Endothelial cell (in vitro differentiated cells): ENCODE measurements at places on chromosomes 11 and 22.
A peak's percentile ranks its signal among the peaks of the same experiment; 100 is the strongest.

GRCh38 chr22:50146439-50147238 is 23.9 kb upstream of the PANX2 start:
- H3K36me3 ChIP-seq = no peaks in the 10 kb centered on the region
- H3K27me3 ChIP-seq = peaks cover 3% of the 10 kb centered on the region
- H3K4me1 ChIP-seq = peaks cover 2% of the 10 kb centered on the region
- no peak overlapping the region for H3K4me3 ChIP-seq

- no peak overlapping the region for H3K4me3 ChIP-seq
- H3K27ac ChIP-seq = no peak overlapping the region
- no peaks in the 10 kb centered on the region for H3K36me3 ChIP-seq
- H3K4me1 ChIP-seq = no peaks in the 10 kb centered on the region
Observed at GRCh38 chr11:24070435-24070834, 426.4 kb upstream of the LUZP2 start.

- no peaks in the 10 kb centered on the region for H3K36me3 ChIP-seq
- H3K4me1 ChIP-seq = no peaks in the 10 kb centered on the region
- no peak overlapping the region for H3K27ac ChIP-seq
- H3K4me3 ChIP-seq = no peak overlapping the region
- no peaks in the 10 kb centered on the region for H3K27me3 ChIP-seq
Observed at GRCh38 chr22:28984482-28985158, 77.0 kb downstream of the C22orf31 start.

- no peaks in the 10 kb centered on the region for H3K36me3 ChIP-seq
- no peaks in the 10 kb centered on the region for H3K27me3 ChIP-seq
- no peak overlapping the region for H3K4me3 ChIP-seq
- DNase-seq = no peak
- no peak overlapping the region for H3K27ac ChIP-seq
- peaks cover 5% of the 10 kb centered on the region for H3K4me1 ChIP-seq
Observed at GRCh38 chr11:9081153-9081552, 10.2 kb downstream of the SCUBE2 start.

- H3K27me3 ChIP-seq = no peaks in the 10 kb centered on the region
- DNase-seq = no peak
- no peaks in the 10 kb centered on the region for H3K4me1 ChIP-seq
- H3K36me3 ChIP-seq = no peaks in the 10 kb centered on the region
- H3K4me3 ChIP-seq = no peak overlapping the region
Observed at GRCh38 chr11:80523057-80523456, 1082.2 kb upstream of the TENM4 start.

- DNase-seq = no peak
- no peak overlapping the region for H3K4me3 ChIP-seq
- H3K27ac ChIP-seq = peak overlapping the region; percentile 5
- peaks cover 2% of the 10 kb centered on the region for H3K27me3 ChIP-seq
- H3K4me1 ChIP-seq = no peaks in the 10 kb centered on the region
Observed at GRCh38 chr22:47113853-47114415, 351.5 kb downstream of the TBC1D22A start.

DNA sequence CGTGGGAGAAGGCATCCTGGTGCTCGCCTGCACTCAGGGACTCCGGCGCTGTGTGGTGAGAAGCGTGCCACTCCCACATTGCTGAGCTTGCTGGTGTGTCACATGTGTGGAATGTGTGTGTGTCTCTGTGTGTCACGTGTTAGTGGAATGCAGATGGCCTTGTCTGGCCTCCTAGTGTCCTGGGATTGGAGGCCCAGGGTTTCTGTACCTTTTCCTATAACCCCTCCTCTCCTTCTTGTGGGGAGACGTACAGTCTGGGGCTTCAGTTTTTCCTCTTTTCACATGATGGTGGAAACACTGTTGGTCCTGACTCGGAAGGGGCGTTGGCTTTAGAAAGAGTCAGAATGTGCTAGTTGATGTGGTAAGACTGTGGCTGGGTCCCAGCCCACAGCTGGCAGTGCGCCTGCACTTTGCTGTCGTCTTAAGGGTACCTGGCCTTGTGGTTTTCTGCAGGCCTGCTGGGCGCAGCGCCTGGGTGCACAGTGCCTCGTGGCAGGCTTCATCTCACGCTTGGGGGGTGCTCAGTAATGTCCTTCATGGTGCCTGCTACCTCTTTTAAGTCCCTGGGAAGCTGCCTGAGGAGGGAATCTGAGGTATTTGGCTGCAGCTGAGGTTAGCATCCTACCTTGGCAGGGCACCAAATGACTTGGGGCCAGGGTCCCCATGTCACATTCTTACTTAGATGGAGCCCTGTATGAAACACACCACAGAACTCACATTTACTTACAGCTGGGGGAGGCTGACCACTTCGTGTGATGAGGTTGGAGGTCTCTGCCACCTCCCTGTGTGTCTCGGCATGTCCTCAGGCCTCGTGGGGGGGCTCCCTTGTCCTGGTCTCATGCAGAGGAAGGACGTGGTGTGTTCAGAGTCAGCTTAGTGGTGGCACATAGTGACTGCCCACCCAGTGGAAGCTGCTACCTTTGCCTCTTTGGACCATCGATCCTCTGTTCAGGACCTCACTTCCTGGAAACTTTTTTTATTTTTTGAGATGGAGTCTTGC is 61.9 kb downstream of the MED15 start:
- peaks cover 37% of the 10 kb centered on the region for H3K36me3 ChIP-seq
- peaks cover 4% of the 10 kb centered on the region for H3K27me3 ChIP-seq
- no peak for DNase-seq
- H3K27ac ChIP-seq = no peak overlapping the region
- no peak overlapping the region for H3K4me3 ChIP-seq

DNA sequence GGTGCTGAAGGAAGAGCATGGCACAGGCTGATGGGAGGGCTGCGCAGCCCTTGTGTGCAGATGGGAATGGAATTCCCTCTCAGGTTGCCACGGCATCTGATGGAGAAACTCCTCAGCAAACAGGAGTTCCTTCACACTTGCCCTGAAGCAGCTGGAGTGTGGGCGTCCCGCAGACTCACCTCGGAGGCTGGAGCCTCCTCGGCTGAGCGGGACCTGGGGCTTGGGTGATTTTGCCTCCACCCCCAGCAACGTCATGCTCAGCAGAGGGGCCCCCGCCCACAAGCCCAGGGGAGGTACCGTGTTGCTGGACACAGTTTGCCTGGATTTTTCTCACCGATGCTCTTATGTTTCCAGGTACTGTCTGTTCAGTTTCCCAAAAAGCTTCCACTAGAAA is 63.4 kb downstream of the MYO7A start:
- H3K27ac ChIP-seq = no peak overlapping the region
- H3K4me3 ChIP-seq = no peak overlapping the region
- no peaks in the 10 kb centered on the region for H3K4me1 ChIP-seq
- peaks cover 4% of the 10 kb centered on the region for H3K27me3 ChIP-seq
- DNase-seq = no peak
- H3K36me3 ChIP-seq = no peaks in the 10 kb centered on the region

DNA sequence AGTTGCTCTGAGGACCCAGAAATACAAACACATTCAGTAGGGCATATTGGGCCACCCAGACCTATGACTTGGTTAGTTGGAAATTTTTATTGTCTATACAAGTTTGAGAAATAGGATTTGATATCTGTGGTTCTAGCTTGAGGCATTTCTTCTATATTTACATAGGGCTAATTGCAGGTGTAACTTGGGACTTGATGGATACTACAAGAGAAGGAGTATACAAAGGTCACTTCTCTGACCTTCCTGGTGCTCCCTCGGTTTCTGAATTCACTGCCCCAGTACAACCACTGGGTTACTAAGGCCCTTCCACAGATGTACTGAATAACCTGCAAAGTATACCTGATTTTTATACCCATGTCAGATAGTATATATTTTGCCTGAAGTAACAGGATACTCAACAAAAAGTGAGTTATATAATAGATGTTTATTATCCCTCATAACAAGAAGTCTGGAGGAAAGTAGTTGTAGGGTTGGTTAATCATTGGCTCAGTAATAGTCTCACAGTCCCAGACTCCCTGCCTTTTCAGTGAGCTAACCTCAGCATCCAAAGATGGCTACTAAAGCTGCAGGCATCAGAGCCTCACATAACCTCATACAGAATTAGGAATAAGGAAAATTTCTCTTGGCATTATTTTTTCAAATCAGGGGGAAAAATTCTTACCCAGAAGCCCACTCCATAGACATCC is 8.8 kb upstream of the PGR start:
- no peak overlapping the region for H3K4me3 ChIP-seq
- H3K27ac ChIP-seq = no peak overlapping the region
- no peaks in the 10 kb centered on the region for H3K36me3 ChIP-seq

GRCh38 chr11:82732348-82732733 is 1.3 kb downstream of the FAM181B start:
- H3K4me3 ChIP-seq = no peak overlapping the region
- no peak for DNase-seq
- no peak overlapping the region for H3K27ac ChIP-seq
- H3K4me1 ChIP-seq = peaks cover 6% of the 10 kb centered on the region
- H3K27me3 ChIP-seq = peaks cover 20% of the 10 kb centered on the region

GRCh38 chr11:47233989-47234668 is 14.5 kb downstream of the ACP2 start:
- no peak overlapping the region for H3K27ac ChIP-seq
- H3K36me3 ChIP-seq = peaks cover 15% of the 10 kb centered on the region
- peaks cover 6% of the 10 kb centered on the region for H3K27me3 ChIP-seq
- H3K4me3 ChIP-seq = no peak overlapping the region
